ENCODE measurements at places on chromosomes 11 and 22. TPM values are rescaled to one million over a fixed set of nuclear protein-coding genes. Genes with fewer than 3 reads are reported as not detected.

GRCh38 chr11:6268820-6269219, 9.2 kb downstream of the CCKBR start:
- peak; percentile 34 for ATAC-seq

GRCh38 chr11:105244160-105244825, 104.7 kb upstream of the CARD18 start:
- ATAC-seq: no peak

DNA sequence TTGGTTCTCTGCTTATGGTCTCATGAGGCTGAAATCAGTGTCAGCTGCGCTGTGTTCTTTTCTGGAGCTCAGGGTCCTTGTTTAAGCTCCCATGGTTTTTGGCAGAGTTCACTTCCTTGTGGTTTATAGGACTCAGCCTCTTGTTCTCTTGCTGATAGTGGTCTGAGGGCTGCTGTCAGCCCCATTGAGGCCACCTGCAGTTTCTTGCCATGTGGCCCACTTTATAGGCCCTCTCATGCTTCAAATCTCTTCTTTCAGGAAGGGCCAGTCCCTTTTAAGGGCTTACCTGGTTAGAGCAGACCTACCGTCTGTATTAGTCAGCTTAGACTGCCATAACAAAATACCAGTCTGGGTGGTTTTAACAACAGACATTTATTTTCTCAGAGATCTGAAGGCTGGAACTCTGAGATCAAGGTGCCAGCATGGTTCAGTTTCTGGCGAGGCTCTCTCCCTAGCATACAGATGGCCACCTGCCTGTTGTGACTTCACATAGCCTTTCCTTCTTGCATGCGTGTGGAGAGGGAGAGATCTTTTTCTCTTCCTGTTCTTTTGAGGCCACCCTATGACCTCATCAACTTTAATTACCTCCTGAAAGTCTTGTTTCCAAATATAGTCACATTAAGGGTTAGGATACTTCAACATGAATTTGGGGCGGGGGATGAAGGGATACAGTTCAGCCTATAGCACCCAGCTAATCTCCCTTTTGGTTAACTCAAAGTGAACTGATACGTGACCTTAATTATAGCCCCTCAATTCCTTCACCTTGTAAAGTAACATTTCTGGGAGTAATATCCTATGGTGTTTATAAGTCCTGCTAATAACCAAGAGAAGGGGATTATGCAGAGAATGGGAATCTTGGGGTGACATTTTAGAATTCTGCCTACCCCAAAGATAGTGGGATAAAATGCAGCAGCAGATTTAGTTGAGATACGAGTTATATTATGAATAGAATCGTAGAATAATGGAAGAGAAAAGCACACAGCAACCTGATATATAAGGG, 131.8 kb downstream of the UVRAG start:
- ATAC-seq: no peak

- ATAC-seq: no peak
Observed at GRCh38 chr11:27997344-27997743, 110.6 kb downstream of the KIF18A start.

DNA sequence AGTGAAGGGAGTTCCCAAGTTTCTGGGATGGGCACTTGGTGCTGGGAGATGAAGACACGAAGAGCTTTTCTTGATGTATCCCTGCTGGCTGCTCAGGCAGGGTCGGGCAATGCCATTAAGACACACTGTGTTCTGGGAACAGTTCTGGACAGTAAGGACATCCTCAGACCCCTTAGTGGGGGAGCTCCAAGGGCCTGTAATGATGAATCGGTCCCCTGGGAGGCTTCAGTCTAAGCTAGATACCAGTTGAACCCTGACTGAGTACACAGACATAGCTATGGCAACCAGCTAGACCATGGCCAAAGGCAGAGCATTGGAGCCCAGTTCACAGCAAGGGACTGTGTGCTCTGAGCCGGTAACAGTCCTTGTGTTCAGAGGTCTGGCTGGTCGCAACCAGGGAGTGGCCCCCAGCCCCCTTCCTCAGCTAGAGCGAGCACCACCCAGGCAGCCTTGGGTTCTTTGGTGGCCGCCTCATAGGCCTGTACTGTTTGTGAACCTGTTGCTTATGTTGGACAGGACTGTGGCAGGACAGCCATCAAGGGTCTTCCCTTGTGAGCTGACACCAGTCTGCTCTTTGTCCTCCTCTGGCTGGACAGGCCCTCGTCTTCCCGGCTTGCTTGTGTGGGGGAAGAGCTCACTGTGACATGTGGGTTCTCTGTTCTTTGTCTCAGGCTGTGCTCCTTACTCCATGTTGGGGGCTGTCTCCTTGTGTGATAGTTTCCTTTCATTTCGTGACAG, 25.0 kb downstream of the MED15 start:
- ATAC-seq: no peak

GRCh38 chr11:6986487-6986886, 33.7 kb downstream of the ZNF214 start:
- ATAC-seq: no peak

- no peak for ATAC-seq
Observed at GRCh38 chr11:115941481-115941993, 437.3 kb upstream of the CADM1 start.

DNA sequence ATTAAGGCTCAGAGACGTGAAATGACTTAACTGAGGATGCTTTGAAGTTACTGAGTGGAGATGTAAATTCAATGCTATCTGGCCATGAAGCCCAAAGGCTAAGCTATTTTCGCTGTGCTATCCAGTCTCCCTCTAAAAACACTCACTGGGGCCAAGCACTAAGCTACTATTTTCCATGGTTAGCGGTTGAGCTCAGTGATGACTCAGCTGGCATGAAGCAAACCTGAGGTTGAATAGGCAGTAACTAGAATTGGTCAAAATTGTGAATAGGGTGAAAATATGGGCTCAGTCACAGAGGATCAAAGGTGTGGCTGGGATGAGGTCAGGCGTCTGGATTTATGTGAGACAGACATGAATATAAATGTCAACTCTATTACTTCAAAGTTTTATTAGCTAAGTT, 564.2 kb upstream of the KIRREL3 start:
- no peak for ATAC-seq

GRCh38 chr22:17575681-17576080, 12.4 kb downstream of the SLC25A18 start:
- ATAC-seq: no peak

DNA sequence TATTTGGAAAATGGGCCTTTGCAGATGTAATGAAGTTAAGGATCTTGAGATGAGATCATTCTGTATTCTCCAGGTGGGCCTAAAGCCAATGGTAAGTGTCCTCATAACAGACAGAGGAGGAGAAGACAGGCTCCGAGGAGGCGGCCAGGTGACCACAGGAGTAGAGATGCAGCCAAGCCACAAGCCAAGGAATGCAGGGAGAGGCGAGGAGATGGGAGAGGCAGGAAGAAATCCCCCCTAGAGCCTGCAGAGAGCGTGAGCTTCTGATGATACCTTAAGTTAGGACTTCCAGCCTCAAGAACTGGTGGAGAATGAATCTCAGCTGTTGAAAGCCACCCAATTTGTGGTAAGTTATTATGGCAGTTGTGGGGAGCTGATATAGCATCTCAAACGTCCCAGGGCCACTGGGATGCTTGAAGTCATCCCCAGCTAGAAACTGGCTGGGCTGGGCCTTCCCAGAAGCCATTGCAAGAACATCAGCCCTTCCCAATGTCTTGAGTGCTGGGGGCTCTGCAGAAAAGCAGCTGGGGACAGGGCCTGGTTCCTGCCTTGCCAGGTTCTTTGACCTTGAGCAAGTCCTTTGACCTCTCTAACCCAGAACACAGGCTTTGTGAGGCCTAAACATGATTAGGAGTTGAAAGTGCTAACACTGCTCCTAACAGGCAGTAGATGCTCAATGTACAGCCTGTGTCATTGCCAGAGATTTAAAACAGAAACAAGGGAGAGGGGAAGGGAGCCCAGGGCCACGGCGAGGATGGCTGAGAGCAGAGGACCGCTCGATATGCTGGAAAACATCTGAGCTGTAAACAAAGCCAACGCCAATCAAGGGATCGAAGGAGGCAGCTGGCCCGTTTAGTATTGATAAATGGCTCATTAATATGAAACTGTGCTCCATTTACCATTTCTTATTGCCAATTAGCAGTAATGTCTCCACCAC, 632.3 kb downstream of the TBC1D22A start:
- ATAC-seq: no peak

GRCh38 chr11:47589584-47589976, 3.1 kb downstream of the FAM180B start:
- no peak for ATAC-seq

DNA sequence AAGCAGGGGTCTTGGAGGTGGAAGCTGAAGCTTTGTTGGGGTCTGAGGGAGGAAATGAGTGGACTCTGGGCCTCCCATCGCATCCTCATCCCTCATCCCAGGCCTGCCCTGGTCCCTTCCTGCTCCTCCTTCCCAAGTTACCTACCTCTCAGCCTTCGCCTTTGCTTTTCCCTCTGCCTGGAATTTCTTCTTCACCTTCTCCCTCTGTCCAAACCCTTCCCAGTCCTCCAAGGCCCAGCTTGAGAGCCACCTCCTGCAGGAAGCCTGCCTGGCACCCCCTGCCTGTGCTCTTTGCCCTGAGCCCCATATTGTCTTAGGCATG, 2.1 kb upstream of the NUDT8 start:
- no peak for ATAC-seq

DNA sequence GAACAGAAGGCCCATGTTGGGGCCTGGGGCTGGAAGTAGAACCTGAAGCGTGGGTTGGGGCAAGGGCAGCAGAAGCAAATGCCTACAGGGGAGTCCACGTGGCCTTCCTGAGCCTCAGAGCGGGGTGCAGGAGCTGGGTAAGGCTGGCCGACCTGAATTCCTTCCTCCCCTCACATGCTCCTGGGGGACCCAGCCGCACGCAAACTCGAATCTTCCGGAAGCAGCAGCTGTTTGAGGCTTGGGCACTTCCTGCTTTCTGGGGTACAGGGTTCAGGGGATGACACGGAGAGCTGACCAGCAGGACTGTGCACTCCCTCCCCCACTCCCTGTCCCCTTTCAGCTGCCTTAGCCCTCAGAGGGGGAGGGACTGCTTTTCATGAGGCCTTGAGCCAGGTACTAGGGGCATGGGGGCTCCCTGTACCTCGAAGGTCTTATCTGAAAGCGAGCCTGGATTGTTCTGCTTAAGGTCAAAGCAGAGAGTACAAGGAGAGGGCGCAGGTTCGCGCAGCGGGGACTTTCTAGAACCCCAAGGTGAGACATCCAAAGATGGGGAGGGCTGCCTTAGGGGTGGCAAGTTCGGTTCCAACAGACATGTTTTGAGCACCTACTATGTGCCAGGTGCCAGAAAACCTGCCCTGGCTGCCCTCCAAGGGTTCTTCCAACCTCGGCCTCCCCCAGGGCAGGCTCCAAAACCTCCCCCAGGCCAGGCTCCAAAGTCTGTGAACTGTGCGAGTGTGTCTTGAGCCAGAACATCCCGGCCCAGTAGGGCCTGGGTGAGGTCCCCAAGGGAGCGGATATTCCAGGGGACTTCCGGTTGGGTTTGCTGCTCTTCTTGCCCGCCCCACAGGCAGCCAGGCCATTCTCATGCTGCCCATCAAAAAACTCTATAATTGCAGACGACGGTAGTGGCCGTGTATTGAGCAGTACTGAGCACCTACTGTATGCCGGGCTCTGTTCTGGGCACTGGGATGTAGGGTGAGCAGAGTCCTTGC, 1.7 kb downstream of the NCF4 start:
- ATAC-seq: no peak

- no peak for ATAC-seq
Observed at GRCh38 chr11:107177106-107177477, 158.8 kb upstream of the GUCY1A2 start.

GRCh38 chr11:69744435-69744834, 30.7 kb downstream of the FGF4 start:
- ATAC-seq: no peak

- ATAC-seq: no peak
Observed at GRCh38 chr11:94767291-94767690, 865 bp upstream of the AMOTL1 start.

GRCh38 chr11:36214480-36214879, 74.7 kb downstream of the COMMD9 start:
- no peak for ATAC-seq

DNA sequence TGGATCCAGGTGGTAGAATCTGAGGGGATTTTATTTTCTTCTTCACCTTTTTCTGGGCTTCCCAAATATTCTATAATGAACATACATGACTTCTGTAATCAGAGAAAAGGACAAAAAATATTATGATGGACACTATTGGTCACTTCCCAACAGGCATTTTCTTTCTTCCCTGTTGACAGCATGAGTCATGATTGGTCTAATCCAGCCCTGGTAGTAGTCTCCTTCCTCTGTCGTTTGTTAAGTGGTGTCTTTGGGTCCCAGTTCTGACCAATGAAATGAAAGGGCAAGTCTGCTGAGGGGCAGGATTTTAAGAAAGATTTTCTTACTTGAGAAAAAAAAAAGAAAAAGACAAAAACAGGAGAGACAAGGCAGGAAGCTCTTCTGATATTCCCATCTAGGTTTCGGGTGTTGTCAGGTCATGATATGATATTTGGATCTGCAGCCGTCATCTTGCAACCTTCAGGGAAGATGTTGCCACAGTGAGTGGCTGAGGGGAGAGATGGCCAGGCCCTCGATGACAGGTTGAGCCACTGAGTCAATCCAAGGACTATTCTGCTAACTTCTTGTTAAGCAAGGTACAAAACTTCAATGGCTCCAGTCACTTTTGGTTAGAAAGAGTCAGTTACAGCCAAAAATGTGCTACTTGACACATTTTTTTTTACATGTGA, 23.3 kb upstream of the PLEKHB1 start:
- no peak for ATAC-seq

DNA sequence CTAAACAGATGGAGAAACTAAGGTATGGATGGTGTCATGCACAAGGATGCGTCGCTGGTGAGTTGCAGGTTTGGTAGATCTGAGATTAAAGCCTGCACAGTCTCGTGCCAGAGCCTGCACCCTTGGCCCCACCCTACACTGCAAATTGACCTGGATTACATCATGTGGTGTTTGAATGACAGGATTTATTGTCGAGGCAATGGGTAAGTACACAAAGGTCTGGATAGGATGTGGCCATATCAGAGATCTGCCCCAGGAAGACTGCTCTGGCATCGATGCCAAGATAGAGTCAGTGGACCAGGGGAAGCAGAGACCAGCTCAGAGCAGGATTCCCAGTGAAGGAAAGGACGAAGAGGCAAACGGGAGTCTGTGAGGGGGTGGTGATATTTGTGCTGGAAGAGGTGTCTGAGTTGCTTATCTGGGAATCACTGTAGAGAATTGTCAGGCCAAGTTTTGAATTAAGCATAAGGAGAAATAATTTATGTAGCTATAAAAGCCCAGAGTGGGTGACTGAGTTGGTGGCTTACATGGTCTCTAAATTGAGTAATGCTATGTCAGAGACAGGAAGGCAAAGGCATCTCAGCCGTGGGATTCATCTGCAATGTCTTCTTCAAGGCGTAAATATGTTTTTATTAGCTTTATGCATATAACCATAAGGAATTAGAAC, 499.6 kb upstream of the B3GAT1 start:
- ATAC-seq: no peak

DYNC2H1 gene
- 2.5 TPM for total RNA-seq

ROBO4 gene
- not detected for total RNA-seq

MUC5B gene
- not detected for total RNA-seq

CCDC15 gene
- total RNA-seq: 8.7 TPM

GRM5 gene
- not detected for total RNA-seq

OPCML gene
- not detected for total RNA-seq

PKDREJ gene
- total RNA-seq: not detected

CARD10 gene
- total RNA-seq: not detected

Measured in activated T-helper 17 cell treated with anti-CD3 and anti-CD28 coated beads, Interleukin-2, amount 50 U/mL, for 72 hours (primary cell).